ENCODE measurements at places on chromosomes 16 and 17.

DNA sequence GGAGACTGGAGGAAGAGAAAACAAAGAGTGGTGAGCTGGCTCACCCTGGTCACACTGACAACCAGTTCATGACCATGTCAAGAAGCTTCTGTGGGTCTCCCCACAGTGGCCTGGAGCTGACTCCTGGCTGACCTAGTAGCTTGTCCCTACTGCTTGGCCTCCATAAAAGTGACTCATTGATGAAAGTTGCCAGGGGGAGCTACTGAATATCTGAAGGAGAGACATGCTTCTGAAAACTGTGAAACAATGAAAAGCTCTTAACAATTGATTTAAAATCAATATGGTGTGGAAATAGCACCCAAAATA lies 22.0 kb downstream of the SMPD3 start:
- DNase-seq: no peak

GRCh38 chr17:80468781-80469493 lies 7.5 kb downstream of the NPTX1 start:
- DNase-seq: no peak

- DNase-seq: no peak
These were observed 16.9 kb downstream of the MYO1D start for GRCh38 chr17:32859857-32860525.

DNA sequence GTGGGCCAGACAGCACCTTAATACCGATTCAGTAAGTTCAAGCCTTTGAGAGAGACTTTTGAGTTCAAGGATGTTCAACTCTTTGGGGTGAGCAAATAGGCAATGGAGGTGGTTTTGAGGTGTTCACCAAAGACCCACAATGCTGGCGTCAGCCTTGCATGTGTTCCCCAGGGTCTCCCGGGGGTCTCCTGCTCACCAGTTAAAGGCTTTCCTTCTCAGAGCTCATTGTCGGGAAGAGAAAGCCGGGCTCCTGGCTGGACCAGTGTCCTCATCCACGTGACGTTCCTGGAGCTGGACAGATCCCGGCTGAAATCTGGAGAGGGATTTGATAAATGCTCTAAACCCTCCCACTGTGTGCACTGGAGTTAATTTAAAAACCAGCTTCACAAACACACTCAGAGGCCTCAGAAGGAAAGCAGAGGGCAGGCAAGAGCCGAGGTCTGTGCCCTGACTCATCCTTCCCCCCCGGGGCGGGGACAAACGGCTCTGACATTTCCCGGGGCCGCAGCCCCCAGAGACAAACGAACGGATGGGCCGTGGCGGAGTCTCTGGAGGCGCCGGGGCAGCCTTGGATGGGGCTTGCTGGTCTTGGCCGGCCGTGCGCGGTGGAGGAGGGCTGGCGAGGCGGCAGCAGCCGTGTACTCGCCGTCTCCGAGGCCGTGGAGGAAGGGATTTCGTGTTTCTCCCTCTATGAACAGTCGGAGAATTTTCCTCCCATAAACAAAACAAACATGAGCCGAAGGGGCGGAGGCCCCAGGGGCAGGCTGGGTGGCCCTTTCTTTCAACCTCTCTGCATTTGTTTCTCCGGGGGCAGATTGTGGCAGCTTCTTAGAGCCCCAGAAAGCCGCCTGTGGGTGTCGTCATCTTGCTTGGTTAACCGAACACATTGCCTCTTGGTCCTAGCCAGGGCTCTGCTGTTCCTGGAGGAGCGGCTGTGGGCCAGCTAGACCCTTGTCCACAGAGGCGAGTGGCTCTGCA lies 94.2 kb downstream of the NTN1 start:
- DNase-seq: peak; percentile 81

- no peak for DNase-seq
These were observed 179.3 kb downstream of the SLC39A11 start for GRCh38 chr17:72913142-72913682.

DNA sequence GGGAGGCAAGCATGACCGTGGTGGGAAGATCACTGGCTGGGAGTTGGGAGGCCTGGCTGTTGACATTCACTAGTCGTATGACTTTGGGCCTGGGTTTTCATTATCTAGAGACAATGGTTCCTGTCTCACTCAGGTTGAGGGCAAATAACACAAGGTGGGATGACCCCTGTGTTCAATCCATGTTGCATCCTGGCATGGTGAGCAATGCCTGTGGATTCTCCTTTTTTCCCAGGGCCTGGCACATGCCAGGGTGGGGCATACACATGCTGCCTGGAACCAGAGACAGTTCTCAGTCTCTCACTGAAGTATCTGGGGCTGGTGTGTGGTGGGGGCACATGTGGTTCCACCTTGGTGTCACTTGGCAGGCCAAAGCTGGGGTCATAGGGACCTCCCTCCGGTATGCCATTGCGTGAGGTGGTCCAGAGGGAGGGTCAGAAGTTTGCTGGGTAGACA lies 5.4 kb downstream of the THRA start:
- no peak for DNase-seq

Measured in activated CD8-positive, alpha-beta memory T cell treated with anti-CD3 and anti-CD28 coated beads for 24 hours (primary cell).